Suprapubic skin (tissue), 4 donors: ENCODE measurements at places on chromosomes 1 and 21.

DNA sequence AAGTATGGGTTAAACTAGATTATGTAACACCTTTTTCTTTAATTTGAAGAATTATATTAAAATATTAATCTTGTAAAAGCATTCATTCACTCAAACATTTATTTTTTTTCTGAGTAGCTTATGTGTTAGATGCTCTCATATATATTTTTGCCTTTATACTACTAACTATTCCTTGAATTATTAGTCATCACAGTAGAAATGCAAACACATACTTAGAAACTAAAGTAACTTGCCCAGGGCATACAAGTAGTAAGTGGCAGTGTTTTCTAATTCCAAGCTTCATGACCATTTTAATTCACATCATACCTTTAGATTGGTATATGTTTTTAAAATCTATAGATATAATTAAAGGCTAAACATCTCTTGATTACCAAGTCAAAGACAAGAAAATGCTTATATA lies 1271.0 kb downstream of the BRINP3 start:
- no peak for DNase-seq
- no peaks in the 10 kb centered on the region for H3K4me1 ChIP-seq
- no peak overlapping the region for H3K27ac ChIP-seq

DNA sequence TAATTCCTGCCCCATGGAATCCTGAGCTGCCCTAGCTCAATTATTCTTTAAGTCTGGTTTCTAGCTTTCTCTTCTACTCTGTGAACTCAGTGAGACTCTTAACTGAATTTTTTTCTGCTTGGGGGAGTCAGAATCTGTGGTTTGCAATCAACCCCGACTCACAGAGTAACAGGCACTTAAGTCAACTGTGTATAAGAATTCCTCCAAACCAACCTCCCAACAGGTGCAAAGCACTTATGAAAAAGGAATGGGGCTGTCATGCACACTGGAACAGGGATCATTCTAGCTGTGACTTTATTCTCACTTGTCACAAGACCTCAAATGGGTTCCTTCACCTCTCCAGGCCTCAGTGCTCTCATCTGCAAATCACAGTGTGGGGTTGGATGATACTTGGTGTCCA lies 60.3 kb upstream of the SYT6 start:
- peaks cover 10% of the 10 kb centered on the region for H3K27me3 ChIP-seq
- H3K36me3 ChIP-seq, result no peaks in the 10 kb centered on the region
- H3K4me3 ChIP-seq, result no peak overlapping the region
- H3K27ac ChIP-seq, result no peak overlapping the region
- H3K4me1 ChIP-seq, result no peaks in the 10 kb centered on the region

DNA sequence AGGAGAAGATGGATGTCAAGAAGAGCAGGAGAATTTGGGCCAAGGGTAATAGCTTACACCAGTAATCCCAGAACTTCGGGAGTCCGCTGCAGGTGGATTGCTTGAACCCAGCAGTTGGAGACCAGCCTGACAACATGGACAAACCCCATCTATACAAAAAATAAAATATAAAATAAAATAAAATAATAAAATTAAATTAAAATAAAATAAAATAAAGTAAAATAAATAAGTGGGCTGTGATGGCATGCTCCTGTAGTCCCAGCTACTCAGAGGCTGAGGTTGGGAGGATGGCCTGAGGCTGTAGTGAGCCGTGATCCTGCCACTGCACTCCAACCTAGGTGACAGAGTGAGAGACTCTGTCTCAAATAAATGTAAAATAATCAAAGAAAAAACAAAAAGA lies 1946.7 kb downstream of the MRPL39 start:
- no peak for DNase-seq
- no peaks in the 10 kb centered on the region for H3K4me1 ChIP-seq
- no peak overlapping the region for H3K27ac ChIP-seq
- no peaks in the 10 kb centered on the region for H3K36me3 ChIP-seq
- H3K4me3 ChIP-seq, result no peak overlapping the region

GRCh38 chr1:38050397-38051078 lies 3.9 kb upstream of the POU3F1 start:
- no peak overlapping the region for H3K27ac ChIP-seq
- peaks cover 52% of the 10 kb centered on the region for H3K4me1 ChIP-seq
- H3K4me3 ChIP-seq, result no peak overlapping the region
- no peak for DNase-seq
- H3K36me3 ChIP-seq, result no peaks in the 10 kb centered on the region
